Osteocyte (in vitro differentiated cells): ENCODE measurements at places on chromosomes 11 and 22.

DNA sequence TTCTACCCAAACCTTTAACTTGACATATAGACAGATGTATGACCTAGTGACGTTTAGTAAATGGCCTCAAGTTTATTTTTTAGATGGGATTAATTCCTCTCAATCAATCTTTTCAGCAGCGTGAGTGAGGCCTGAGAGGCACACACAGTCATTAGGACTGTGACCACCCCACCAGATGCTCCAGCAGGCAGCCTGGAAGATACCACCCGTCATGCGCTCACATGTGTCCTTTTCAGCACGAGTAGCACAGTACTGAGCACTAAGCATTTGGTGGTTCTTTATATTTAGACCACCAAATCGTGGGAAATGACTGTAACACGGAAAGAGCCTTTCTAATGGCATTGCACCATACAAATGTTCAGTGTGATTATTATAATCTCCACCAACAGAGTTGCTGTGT lies 354.6 kb upstream of the DDI1 start:
- DNase-seq: no peak

DNA sequence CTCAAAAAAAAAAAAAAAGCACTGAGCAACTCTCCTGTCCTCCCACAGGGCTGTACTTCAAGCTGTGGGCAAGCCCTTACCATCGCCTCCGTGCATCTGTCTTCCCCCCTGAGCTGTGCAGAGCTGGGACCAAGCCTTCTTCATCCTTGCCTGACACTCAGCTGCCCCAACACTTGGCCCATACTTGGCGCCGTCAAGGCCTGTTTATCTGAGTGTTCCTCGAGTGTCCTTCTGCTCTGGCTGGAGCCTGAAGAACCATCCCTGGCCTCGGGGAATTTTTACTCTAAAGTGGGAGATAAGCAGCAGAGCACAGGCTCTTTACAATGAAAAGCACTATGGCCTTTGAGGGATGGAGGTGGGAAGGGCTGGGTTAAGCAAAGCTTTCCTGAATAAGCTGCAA lies 1.6 kb upstream of the TIRAP start:
- no peak for DNase-seq

DNA sequence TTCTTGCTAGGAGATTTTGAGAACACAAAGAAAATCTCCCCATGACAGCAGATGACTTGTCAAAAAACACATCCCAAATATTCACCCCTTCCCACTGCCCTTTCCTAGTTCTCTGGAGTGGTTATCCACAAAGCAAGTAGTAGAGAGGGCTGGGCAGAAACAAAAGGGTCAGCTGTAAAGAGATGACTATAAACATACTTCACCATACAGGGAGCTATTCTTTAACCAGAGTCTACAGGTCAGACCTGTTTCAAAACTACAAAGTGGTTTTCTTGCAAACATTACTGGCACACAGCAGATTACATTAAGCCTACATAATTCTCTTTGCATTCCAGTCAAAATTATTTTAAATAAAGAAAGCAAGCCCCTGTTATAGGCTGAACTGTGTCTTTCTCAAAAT lies 47.7 kb upstream of the NFRKB start:
- DNase-seq: no peak

DNA sequence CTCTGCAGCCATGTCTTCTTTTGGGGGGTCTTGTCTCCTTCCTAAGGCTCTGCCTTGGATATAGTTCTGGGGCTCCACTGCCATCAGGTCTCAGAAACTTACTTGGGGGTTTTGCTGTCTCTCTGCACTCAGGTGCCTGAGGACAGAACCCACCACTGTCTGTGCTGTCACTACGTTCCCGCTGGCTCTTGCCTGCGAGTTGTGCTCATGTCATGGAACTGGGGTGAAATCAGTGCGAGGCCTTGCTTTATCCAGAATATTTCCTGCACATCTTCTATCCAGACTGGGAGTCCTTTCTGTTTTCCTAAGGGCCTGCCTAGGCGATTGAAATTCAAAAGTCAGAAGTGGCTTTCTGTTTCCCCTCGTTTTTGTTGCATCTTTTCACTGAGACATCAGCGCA lies 6.6 kb upstream of the USP2 start:
- peak; percentile 65 for DNase-seq

- DNase-seq: no peak
Measured at GRCh38 chr11:96748639-96749370, 359.0 kb downstream of the JRKL start.

DNA sequence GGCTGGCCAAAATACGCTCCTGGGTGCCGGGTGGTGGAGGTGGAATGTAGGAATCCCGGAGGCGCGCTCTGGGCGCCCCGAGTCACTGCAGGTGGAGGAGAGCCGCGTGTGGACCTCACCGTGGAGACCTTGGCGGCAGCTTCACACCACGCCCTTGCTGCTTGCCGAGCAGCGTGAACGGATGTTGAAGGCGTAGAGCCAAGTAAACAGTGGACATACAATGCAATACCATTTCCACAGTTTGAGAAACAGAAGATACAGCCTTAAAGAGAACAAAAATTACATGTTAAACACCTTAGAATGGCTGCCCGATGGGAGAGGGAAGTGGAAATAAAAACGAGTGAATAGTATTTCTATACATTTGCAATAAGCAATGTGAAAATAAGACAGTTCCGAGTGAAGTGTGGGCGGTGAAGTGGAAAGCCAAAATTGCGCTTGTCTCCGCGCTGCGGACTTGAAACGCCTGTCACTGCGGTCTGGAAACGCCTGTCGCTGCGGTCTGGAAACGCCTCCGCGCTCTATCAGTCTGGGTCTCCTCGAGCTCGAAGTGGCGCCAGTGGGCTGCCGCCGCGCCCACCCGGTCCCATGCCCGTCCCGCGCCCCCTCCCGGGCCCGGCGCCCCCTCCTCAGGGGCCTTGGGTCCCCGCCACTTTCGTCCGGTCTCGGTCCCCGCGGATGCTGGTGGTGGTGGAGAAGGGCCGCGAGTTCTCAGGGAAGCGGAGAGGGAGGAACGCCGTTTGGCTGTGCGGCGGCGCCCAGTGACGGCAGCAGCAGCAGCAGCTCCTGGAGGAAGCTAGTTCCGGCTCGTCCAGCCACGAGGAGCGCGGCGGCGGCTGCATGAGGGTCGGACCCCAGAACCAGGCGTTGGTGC lies 1.6 kb downstream of the NCR3LG1 start:
- DNase-seq: peak; percentile 91

DNA sequence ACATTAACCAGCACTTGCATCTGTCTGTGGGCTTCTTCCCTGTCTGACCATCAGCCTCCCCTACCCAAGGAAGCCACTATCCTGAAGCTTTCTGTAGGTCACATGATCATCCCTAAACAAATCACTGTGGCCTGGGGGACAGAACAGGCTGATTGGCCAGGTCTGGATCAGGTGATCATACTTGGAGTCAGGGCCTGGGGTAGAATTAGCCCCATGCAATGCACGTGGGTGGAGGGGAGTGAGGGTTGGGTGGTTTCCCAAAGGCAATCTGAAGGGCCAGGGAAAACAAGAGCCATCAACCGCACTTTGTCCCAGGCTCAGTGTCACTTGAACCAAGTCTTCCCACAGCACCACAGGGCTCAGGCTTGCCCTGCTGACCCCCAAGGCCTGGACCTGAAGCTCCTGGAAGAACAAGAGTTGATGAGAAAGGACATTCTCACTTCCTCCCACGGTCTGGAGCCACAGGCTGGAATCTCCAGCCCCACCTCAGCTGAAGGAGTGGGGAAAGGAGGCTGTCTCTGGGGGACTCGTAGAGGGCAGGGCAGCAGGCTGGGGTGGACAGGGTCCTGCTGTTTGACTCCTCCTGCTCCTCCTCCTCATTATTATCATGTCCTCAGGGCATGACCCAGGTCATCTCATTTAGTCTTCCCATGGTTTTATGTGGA lies 31.5 kb upstream of the TSPAN18 start:
- no peak for DNase-seq
